Adrenal gland (tissue), 19 donors: ENCODE measurements at places on chromosomes 11 and 22. TPM values are rescaled to one million over a fixed set of nuclear protein-coding genes. Genes with fewer than 3 reads are reported as not detected.

SYT8 gene
- total RNA-seq: 0.44 TPM

DNA sequence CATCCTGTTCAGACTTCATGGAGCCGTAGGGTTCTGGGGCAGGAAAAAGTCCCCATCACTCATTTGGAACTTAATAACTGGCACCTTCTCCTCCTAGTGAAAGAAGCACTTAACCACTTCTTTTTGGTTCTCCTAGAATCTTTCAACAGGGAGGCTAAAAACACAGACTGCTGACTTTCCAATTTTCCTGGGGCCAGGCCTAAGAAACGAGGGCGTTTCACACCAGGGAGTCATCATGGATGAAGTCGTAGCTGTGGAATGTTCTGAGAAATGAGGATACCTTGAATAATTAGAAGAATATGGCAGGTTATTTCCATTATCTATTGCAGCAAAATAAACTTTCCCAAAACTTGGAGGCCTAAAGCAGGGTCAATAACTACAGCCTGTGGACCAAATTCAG lies 26.0 kb upstream of the API5 start:
- DNase-seq: no peak

DNA sequence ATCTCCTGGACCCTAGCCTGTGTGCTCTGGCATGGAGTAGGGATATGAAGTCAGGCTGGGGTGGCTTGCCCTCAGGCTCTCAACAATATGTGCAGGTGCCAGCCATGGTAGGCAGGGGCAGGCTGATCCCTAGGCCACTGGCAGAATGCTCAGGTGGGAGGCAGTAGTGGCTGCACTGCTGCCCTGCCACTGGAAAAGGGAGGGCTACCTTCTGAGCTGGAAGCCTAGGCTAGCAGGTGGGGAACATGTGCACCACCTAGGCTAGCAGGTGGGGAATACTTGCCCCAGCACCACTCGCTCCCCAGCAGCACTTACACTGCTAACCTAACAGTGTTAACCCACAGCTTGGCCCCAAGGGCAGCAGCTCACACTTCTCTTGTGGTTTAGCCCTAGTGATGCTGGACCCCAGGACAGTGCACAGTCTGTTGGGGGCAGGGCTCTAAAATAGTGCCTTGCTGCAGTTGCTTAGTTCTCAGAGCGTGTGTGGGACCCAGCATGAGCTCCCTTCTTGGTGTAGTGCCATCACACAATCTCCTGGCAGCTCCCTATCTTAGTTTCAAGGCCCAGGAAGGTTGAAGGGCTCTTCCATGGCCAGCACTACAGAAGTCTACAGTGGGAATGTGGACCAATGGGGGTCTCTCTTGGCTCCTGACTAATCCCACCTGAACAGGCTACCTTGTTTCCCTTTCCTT lies 130.8 kb downstream of the FCHSD2 start:
- no peak for DNase-seq

GRCh38 chr11:35748644-35749043 lies 86.1 kb downstream of the TRIM44 start:
- no peak for DNase-seq

GRCh38 chr11:90202342-90202741 lies 20.5 kb downstream of the CHORDC1 start:
- no peak for DNase-seq

GRCh38 chr11:44945666-44946065 lies 5.0 kb downstream of the TP53I11 start:
- DNase-seq: peak; percentile 18

DNA sequence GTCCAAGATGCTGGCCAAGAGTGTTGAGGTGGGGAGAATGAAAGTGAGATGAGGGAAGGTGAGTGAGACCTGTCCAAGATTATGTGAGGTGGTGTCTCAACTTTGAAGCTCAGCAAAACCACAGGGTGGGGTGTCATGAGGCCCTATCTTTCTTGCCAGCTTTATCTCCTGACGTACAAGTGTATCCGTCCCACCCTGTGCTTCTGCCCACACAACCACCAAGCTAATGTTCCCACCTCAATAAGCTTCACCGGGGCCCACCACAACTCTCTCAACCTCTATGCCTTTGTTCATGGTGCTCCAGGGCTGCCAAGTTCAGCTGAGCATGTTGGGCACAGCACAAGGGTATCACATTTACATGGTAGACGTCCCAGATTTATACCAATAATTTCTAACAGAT lies 7.1 kb upstream of the TPST2 start:
- no peak for DNase-seq

- no peak for DNase-seq
Measured at GRCh38 chr11:61972672-61973475, 5.4 kb upstream of the FTH1 start.

DNA sequence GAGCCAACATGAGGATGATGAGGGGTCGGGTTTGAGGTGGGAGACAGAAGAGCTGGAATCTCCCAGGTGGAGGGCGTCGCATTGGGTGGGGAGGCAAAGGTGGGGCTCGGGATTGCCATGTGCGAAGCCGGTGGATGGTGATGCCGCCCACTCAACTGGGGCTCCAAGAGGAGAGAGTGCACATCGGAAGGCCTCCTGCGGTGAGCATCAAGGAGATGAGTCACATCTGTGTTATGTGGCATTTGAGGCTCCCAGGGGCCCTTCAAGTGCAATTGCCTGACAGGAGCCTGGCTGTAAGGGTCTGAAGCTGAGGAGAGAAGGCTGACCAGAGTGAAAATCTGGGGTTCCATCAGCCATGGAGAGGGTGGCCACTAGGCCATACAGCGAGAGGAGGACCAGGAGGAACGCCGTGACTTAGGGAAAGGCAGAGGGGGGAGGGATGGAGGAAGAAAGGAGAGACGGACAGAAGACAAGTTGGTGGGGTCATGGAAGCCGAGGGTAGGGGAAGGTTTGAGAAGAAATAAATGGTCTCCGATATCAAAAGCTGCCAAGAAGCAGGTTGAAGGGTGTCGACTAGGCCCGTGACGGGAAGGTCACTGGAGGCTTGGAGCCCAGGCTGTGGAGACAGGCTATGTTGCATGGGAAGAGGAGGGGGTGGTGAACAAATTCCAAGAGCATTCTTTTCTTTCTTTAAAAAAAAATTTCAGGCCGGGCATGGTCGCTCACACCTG lies 21.3 kb downstream of the RASD2 start:
- no peak for DNase-seq

DNA sequence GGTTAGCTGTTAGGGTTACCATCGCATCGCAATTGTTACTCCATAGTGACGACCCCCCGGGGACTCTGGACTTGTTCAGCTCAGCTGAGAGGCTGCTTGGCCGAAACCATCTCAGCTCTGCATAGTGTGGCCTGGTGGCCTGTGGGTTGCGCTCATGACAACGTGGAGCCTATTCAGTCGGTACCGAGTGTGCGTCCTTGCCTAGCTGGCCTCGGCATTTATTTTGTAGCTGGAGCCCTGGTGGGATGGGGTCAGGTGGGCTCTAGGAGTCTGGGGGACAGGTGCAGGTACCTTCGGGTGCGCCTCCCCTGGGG lies 13.5 kb downstream of the LRP5 start:
- DNase-seq: no peak

- DNase-seq: no peak
Measured at GRCh38 chr11:121521145-121522042, 68.6 kb upstream of the SORL1-AS1 start.

DNA sequence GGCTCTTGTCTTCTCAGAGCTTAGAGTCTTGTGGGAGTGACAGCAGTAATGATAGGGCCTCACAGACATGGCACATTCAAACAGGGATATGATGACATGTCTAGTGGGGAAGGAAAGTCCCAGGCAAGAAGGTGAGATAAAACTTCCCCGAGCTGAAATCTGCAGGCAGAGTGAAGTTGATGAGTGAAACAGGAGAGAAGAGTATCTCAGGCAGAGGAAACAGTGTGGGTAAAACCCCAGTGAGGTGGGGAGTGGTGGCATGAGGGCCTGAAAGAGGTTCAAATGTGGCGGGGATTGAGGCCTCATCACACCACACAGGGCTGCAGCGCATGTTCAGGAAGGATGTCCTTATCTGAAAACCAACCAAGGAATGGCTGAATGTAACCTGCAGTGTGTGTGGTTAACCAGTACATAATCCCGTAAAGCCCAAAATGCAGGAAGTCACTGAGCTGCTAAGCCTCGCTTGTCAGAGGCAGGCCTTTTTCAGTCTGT lies 153.8 kb upstream of the E2F8 start:
- DNase-seq: no peak

DNA sequence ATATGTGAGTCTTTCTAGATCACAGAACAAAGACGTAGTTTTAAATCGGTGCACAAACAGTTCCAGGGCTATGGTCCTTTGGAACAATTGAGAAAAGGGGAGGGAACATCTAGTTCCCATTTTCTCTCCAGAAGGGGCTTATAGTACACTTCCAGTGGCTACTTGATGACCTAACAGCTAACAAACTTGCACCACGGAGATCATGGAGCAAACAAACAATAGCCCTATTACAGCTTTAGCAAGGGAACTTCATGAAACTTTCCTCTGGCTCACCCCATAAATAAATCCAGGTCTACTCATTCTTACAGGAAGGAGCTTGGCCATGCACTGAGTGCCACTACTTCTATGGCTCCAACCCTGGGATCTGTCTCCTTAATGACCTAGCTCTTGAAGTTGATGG lies 8.3 kb upstream of the FOLR2 start:
- no peak for DNase-seq
